ENCODE measurements at places on chromosomes 1 and 21.

- no peak for DNase-seq
Measured at GRCh38 chr1:240993004-240993403, 364.0 kb downstream of the RGS7 start.

- no peak for DNase-seq
Measured at GRCh38 chr1:52679048-52679447, 19.1 kb downstream of the COA7 start.

GRCh38 chr1:228270032-228270431 is 62.2 kb downstream of the OBSCN start:
- peak; percentile 18 for DNase-seq

DNA sequence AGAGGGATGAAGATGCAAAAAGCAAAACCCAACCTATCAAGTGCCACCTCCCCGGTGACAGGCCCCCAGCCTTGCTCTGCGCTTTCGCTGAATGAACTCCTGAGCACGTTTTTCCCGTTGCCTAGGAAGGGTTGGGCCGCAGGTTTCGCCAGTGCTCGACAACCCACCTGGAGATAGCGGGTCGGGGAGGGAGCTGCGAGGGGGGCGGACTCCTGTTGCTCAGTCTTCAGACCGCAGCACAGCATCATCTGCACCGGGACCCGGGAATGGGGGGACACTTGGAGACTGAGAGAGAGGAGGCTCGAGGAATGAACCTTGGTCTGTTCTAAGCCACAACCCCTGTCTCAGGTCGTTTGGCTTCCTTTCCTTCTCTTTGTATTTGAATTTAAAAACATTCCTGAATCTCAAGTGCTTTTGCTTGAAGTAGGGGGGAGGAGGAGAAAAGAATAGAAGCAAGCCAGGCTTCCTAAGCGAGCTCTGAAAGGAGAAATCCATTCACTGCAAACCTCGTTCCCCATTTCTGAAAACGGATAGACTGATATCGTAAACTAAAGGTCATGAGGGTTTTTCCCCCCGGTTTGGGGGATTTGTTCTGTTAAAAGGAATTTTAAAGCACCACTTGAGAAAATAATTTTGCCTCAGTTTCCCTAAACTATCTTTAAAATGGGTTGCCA is 1.2 kb downstream of the AK5 start:
- DNase-seq, result no peak

GRCh38 chr1:89259283-89259971 is 13.2 kb downstream of the GBP5 start:
- DNase-seq, result no peak

GRCh38 chr1:240414237-240414636 is 197.7 kb downstream of the GREM2 start:
- DNase-seq, result peak; percentile 65

- no peak for DNase-seq
Measured at GRCh38 chr1:200471739-200472138, 61.9 kb upstream of the ZNF281 start.

DNA sequence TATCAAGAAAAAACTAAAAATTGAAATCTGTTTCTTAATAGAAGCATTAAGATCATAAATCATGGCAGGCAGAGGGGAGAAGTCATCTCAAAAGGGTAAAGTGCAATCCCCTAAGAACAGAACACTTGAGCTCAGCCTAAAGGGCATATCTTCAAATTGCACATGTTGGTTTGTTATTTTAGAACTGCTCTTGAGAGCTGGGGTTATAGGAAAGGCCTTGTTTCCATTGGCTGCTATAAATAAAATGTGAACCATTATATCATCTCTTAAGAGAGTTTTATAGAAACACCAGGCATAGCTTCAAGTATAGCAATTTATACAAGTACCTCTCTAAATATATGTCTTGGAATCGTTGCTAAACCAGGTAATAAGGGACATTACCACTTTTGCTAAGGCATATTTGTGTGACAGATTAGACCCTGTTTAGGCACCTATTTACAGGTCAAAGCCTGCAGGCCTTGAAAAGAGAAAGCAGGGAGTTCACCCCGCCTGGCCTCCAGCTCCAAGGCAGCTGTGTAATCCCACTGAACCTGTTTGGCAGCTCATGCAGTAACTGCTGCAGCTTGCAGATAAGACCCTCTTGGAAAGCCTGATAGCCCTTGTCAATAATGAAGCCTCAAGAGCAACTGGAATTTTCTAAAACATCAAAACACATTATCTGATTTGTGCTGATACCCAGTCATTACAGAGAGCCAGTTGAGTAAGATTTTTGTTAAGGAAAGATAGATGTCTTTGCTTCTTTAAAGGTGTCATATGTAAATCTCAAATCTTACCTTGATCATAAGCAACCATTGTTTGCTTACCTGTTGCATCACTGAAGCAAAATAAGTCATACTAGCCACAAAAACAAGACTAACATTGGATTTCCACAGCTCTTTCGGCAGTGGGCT is 24.2 kb upstream of the SYDE2 start:
- DNase-seq, result no peak

DNA sequence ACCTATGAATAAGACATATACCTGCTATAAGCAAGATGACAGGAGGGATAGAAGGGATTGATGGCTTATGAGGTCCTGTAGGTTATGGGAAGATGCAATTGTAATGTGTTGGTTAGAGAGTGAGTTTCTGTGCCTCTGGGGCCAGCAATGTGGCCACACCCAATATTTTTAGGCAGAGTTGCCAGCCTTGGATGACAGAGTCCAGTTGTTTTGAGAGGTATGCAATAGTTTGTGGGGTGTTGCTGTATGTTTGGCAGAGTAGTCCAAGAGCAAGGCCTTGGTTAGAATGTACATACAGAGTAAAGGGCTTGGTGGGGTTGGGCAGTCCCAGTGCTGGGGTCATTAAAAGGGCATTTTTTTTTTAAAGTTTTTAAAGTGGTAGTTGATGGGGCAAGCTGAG is 36.6 kb upstream of the PLA2G5 start:
- DNase-seq, result no peak

- DNase-seq, result no peak
Measured at GRCh38 chr1:73832276-73833181, 365.4 kb downstream of the LRRIQ3 start.

DNA sequence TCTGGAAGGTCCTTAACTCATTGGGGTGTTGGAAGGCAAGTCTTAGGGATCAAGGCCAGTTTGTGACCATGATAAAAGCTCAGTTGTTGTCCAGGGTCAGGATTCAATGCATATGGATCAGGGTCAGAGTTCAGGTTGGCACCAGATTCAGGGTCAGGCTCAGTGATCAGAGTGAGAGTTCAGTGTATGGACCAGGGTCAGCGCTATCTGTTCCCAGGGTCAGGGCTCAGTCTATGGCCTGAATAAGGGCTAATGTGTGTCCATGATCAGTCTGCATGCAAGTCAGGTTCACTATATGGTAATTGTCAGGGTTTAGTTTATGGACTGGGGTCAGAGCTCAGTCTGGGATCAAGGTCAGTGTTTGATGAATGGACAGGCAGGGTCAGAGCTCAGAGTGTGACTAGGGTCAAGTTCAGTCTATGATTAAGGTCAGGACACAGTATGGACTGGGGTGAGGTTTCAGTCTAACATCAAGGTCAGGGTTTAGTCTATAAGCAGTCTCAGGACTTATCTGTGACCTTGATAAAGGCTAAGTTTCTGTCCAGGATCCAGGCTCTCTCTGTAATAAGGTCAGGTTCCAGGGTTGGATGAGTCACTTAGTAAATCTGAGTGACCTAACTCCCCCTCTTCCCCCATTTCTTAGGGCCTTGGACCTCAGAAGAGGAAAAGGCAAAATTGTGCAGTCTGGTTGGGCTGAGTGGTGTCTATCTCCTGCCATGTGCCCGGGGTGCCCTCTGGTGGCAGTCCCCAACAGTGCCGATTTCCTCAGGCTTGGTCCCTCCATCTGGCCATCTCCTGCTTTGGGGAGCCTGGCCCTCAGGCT is 23.8 kb downstream of the KNCN start:
- no peak for DNase-seq

- DNase-seq, result no peak
Measured at GRCh38 chr1:10834770-10835412, 38.4 kb upstream of the CASZ1 start.

GRCh38 chr1:191707288-191707687 is 451.0 kb upstream of the RGS18 start:
- peak; percentile 1 for DNase-seq

- DNase-seq, result peak; percentile 56
Measured at GRCh38 chr1:203172184-203173010, 3.2 kb downstream of the MYBPH start.

GRCh38 chr1:24955161-24955560 is 25.1 kb upstream of the RUNX3 start:
- no peak for DNase-seq

DNA sequence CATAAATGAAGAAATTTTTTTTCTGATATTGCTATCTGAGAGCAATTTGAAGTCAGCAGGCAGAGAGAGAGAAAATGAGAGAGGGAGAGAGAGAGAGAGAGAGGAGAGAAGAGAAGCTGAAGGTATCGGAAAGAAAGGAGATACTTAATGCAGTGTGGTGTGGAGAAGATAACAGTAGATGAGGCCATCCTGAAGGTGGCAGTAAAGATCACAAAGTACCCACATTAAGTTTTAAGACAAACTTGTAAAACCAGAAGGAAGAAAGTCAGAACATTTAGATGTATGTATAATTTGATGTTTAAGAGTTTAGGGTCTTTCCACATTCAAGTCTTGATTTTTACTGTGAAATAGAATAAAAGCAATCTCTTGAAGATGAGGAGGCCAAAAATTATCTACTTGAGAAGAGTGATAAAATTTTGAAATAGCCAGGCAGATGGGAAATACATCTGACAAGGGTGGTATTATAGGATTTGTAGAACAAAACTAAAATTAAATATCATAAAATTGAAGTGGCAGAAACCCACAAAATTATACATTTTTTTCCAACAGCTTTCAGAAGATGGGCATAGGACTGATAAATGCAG is 1753.4 kb downstream of the MRPL39 start:
- no peak for DNase-seq

GRCh38 chr1:91827087-91827458 is 58.9 kb downstream of the TGFBR3 start:
- DNase-seq, result no peak

GRCh38 chr1:24636661-24637357 is 6.3 kb upstream of the SRRM1 start:
- no peak for DNase-seq

- no peak for DNase-seq
Measured at GRCh38 chr1:14794136-14794768, 195.8 kb downstream of the KAZN start.

DNA sequence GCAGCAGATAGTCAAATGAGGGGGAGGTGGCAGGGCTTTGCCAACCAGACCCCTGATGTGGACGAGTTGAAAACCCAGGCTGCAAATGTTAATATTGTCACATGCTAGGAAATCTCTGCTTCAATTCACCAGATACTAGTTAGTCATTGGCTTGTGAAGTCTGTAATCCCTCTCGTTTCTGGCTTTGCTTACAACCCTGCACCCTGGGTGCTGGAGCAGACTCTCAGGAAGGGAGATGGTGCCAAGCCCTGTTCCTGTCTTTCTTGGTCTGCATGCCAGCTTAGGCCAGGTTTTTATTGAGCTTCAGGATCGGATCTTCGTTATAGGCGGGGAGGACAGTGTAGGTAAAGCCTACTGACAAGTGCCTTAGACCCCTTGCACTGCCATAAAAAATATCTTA is 53.3 kb downstream of the MDM4 start:
- no peak for DNase-seq

DNA sequence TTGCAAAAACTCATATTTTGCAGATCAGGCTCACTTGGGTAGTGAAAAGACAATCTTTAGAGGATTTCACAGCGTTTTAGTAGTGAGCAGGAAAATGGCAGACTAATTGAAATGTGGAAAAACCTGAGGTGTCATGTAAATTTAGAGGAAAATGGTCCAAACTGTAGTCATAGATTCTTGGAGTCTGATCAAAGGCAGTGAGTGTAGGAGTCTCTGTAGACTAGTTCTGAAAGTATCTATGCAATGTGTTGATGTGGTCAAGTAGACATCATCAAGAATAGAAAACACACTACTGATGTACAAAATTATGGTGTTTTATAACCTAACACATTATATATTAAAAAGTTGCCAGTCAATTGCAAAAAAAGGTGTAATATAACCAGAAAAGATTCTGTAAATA is 143.2 kb upstream of the C1orf105 start:
- DNase-seq, result peak; percentile 50

- DNase-seq, result no peak
Measured at GRCh38 chr1:66642992-66643391, 109.0 kb downstream of the SGIP1 start.

- no peak for DNase-seq
Measured at GRCh38 chr1:24786191-24786590, 40.9 kb downstream of the CLIC4 start.

DNA sequence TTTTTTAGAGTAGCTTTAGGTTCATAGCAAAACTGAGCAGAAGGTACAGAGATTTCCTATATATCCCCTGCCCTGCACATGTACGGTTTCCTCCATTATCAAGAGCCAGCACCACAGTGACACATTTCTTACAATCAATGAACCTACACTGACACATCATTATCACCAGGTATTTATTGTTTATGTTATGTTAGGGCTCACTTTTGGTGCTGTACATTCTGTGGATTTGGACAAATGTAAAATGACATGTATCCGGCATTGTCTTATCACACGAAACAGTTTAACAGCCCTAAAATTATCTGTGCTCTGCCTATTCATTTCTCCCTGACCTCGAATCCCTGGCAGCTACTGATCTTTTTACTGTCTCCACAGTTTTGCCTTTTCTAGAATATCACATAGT is 93.7 kb upstream of the DPH5 start:
- DNase-seq, result no peak

- no peak for DNase-seq
Measured at GRCh38 chr1:202069662-202070061, 53.1 kb upstream of the GPR37L1 start.

- DNase-seq, result no peak
Measured at GRCh38 chr1:224675590-224675989, 59.5 kb downstream of the CNIH3 start.

- no peak for DNase-seq
Measured at GRCh38 chr1:190880352-190880751, 402.7 kb upstream of the BRINP3 start.

GRCh38 chr1:211684791-211685190 is 9.4 kb upstream of the NEK2 start:
- no peak for DNase-seq

DNA sequence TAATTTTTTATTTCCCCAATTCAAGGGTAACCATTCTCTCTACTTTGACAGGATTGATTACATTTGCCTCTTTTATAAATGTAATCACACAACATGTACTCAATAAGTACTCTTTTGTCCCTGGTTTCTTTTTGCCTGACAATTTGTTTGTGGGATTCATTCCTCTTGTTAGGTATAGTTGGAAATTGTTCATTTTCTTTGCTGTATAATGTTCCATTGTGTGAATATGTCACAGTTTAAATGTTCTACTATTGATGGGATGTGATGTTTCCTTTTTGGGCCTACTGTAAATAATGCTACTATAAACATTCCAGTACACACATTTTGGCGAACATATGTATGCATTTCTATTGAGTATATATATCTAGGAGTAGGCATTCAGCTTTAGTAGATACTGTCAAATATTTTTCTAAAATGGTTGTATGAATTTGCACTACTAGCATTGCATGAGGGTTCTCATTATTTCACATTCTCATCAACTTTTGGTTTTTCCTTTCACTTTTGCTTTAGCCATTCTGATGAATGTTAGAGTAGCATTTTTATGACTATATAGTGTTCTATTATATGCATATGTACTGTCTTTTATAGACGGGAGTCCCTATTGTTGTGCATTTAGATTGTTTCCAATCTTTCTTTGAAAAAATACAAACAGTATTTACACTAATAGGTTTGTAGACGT is 35.0 kb upstream of the PRKACB start:
- no peak for DNase-seq
